ENCODE measurements at places on chromosomes 7 and 10.

- no peak for DNase-seq
Observed at GRCh38 chr7:55827577-55827976, 35.0 kb downstream of the SEPTIN14 start.

GRCh38 chr10:28179743-28180099 lies 123.1 kb downstream of the MPP7 start:
- no peak for DNase-seq

- DNase-seq = no peak
Observed at GRCh38 chr7:92854501-92855238, 18.3 kb upstream of the CDK6 start.

DNA sequence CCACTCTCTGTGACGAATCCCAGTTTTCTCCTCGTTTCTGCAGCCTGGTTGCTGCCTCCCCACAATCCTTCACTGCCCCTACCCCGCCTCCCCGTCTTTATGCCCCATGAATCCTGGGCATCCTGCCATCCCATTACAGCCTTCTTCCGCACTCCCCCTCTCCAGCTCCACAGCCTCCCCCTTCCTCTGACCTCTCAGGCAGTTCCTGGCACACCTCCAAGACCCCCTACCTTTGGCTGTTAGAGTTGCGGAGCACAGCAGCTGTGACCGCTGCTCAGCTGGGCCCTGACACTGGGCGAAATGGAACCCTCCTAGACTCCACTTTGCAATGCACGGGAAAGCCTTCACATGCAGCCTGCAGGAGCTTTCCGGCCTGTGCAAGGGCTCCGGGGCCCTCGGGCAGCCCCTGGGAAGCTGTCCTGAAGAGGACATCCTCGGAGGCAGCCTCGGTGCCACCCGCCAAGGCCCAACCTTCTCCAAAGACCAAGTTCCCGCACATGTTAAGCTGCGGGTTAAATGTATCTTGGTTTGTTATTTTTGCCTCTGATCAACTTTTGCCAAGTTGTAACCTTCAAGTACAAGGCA lies 400.7 kb upstream of the MKI67 start:
- no peak for DNase-seq

- DNase-seq = no peak
Observed at GRCh38 chr10:119466076-119466475, 76.4 kb downstream of the RGS10 start.

GRCh38 chr7:68604541-68604940 lies 993.7 kb upstream of the AUTS2 start:
- no peak for DNase-seq

DNA sequence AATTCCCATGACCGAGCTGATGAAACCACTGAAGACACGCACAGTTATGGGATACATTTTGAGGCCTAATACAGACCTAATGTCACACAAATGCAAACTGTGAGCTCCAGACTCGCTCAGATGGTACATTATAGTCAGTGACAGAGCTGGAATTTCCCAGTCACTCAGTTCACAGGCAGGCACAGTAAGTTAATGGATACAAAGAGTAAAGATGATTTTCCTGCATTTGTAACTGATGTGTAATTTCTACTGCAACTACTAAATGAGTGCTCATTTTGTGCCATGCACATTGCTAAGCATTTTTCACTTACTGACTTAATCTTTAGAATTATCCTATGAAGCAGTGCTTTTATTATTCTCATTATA lies 56.5 kb downstream of the ENO4 start:
- no peak for DNase-seq

DNA sequence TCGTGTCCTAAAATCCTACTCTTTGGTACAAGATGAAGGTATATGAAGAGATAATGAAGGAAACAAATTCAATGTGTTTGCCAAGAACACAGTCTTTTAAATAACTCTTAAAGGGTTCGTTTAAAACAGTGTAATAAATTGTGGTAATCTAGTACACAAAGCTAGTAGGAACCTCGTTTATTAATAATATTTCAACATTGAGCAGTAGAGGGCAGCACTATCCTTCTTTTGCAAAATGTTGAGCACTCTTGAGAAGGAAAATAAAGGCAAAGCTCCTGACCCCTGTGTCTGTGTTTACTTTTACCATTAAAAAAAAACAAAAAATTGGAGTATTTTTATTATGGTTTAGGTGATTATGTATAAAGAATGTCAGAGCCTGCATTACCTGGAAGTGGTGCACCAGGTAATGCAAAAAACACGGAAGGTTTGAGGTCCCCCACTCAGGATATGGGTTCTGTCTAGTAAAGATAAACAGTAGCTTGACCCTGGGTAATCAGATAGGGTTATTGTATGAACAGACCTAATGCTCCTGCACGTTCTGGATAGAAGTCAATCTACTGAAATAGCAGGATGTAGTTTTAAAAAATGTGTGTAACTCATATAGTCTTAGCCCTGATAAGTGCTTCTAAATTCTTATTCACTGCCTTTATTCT lies 5.7 kb upstream of the GOT1 start:
- no peak for DNase-seq

- no peak for DNase-seq
Observed at GRCh38 chr7:155215576-155216325, 81.9 kb upstream of the INSIG1 start.

GRCh38 chr10:34679177-34679576 lies 135.9 kb downstream of the PARD3 start:
- DNase-seq = no peak

DNA sequence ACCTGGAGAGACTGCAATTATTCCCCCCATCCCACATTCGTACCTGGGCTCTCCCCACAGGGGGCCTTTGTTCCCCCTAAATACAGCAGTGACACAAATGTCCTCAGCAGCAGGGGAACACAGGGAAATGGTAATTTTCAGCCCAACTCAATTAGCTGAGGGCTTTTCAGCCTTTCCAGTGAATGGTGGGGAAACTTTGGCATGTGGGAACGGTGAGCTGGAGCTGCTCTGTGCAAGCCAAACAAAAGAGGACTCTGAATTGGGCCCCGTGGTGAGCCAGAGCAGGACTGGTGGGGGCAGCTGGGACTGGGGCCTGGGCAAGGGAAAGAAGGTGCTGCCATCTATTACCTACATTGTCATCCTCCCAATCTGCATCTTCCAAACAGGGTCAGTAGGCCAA lies 51.0 kb downstream of the FBXW4 start:
- no peak for DNase-seq

GRCh38 chr7:123788584-123788983 lies 39.8 kb upstream of the WASL start:
- no peak for DNase-seq

GRCh38 chr10:113518415-113518814 lies 34.4 kb upstream of the HABP2 start:
- peak; percentile 16 for DNase-seq

DNA sequence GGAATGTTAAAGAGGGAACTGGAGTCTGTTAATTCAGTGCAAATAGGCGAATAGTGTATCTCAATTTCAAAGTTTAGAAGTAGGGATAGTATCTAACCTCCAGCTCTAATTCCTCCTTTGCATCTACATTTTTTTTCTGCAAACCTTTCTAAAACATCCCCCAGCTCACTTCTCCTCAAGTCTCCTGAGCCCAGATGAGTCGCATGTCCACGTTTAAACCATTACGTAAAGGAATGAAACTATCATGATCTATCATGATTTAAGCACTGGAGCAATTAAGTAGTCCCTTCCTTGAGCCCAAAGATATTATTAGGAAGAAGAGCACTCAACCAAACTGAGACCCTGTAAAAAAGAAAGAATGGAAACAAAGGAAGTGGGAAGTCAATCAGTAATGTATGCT lies 29.9 kb downstream of the GPR22 start:
- DNase-seq = no peak

DNA sequence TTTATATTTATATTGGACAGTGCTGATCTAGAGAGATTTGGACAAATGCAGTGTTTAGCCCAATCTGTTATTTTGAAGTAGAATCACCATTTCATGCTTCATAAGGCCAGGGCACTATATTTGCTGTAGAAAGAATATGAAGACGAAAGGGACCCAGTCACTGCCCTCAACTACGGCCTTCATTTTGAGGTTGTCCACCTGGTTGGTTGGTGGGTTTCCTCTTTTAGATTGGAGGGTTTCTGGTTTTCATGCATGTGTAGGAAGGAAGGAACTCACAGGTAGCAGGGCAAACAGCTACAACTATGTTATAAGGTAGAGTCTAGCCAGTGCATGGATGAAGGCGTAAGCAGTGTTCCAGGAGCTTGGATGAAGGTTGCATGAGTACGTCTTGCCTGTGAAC lies 56.3 kb downstream of the ARID5B start:
- no peak for DNase-seq

- no peak for DNase-seq
Observed at GRCh38 chr7:126202177-126202576, 1050.6 kb downstream of the GRM8 start.

GRCh38 chr10:128095027-128095752 lies 31.0 kb downstream of the MKI67 start:
- DNase-seq = no peak

GRCh38 chr7:149824748-149825566 lies 13.2 kb upstream of the ZNF862 start:
- no peak for DNase-seq

GRCh38 chr7:94907026-94907810 lies at the start of gene PPP1R9A:
PPP1R9A (plus strand) TSS chr7:94907594; CDS start chr7:94910114, 2,520 bp downstream.
- peak; percentile 82 for DNase-seq

DNA sequence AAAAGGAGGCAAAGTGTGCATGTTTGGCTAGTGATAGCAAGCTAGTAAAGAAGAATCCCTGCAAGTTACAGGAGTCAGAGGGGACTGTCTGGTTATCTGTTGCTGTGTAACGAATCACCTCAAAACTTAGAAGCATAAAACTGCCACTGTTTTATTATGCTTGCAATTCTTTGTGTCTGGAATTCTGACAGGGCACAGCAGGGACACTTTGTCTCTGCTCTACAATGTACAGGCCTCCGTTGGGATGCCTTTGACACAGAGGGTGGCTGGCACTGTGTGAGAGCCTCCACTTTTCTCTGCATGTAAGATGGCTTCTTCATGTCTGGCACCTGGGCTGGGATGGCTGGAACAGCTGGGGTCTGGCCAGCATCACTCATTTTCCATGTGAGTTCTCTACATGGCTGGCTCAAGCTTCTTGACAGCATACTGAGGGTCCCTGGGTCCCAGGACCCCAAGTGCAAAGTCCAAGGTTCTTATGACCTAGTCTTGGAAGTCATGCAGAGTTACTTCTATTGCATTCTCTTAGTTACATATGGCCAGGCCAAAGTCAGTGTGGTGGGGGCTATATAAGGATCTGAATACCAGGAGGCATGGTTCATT lies 276.9 kb downstream of the RPS24 start:
- DNase-seq = no peak

GRCh38 chr10:112394475-112394875 lies 20.6 kb downstream of the ACSL5 start:
- DNase-seq = no peak

- DNase-seq = no peak
Observed at GRCh38 chr10:88983206-88983605, 7.4 kb upstream of the FAS start.

DNA sequence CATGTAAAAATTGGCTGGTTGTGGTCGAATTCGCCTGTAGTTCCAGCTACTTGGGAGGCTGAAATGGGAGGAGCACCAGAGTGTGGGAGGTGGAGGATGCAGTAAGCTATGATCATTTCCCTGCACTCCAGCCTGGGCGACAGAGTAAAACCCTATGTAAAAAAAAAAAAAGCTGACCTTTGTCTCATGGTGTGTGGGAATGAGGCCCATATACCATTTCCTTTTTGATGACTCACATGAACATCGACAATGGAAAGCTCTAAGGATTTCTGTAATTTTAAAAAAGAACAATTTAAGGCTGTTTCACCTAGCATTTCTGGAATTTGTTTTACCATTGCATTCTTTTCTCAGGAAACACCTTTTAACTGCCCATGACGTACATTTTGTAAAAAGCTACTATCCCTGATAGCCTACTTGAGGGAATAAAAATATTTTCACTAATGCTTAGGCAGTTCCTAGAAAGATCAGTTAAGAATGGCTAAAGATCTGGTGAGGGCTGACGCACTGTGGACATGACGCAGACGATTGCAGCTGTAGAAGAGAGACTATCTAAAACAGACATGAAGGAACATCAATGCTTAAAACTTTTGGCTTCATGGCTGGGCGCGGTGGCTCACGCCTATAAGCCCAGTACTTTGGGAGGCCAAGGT lies 400.6 kb upstream of the IGFBP3 start:
- no peak for DNase-seq

GRCh38 chr10:22853906-22854447 lies 73.9 kb upstream of the ARMC3 start:
- DNase-seq = no peak
